ENCODE measurements at places on chromosomes 11 and 22. TPM values are rescaled to one million over a fixed set of nuclear protein-coding genes. Genes with fewer than 3 reads are reported as not detected.
A peak's percentile ranks its signal among the peaks of the same experiment; 100 is the strongest.

The MAP6 gene
- 4.4 TPM for polyA plus RNA-seq

DNA sequence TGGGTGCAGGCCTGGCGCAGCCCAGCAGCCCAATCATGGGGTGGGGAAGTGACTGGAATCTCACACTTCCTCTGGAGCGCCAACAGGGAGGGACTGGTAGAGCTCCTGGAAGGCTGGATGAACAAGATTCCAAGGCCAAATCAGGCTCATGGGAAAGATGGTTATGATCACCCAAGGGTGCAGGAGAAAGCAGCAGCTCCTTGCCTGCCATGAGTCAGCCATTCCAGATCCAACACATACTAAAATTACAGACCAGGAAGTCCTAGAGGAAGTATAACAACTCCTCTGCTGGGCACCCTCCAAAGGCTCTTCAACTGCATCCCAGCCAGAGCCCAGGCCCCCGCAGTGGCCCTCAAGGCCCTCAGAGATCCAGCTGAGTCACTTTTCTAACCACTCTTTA, 427.3 kb downstream of the TENM4 start:
- no peak for DNase-seq

- no peak for DNase-seq
Observed at GRCh38 chr11:67397986-67398660, 3.5 kb downstream of the PPP1CA start.

GRCh38 chr11:133693110-133693509, 152.2 kb downstream of the SPATA19 start:
- DNase-seq, result no peak

- peak; percentile 85 for DNase-seq
Observed at GRCh38 chr11:65884716-65885092, 3.6 kb downstream of the FIBP start.

DNA sequence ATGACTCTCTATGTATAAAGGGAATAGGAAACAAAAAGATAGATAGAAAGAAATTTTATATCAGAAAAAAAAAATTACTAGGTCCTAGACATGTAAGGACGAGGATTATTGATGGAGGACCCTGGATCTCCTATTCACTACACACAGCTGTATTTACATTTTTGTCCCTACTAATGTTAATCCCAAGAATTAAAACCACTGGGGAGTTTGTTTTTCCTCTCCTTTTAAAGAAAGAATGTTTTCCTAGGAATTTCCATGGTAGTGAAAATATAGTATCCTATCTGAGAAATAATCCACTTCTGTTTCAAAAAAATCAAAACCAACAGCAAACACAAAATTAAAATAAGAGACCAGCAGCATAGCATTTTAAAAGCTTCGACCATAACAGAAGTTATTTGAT, 41.1 kb downstream of the PDGFD start:
- no peak for DNase-seq

Measured in hepatocyte (in vitro differentiated cells).